Panc1 (cell line): ENCODE measurements at places on chromosomes 2 and 18. TPM values are rescaled to one million over a fixed set of nuclear protein-coding genes. Genes with fewer than 3 reads are reported as not detected.

- DNase-seq: no peak
Observed at GRCh38 chr18:44835703-44836102, 155.0 kb downstream of the SETBP1 start.

DNA sequence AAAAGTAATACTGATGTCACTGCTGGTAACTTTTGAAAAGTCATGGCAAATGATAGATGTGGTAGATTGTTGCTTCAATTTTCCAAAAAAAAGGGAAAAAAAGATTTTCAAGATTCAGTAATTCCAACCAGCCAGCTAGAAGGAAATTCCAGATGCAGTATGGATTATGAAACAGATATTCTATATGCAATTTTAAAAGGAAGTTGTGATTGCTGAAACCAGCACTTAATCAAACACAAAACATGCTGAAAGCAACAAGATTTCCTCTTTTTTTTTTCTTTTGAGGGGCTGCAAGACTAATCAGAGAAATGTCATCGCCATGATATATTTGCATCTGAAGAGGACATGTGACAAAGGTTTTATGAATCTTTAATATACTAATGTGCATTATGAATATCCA, 5.1 kb upstream of the HNMT start:
- no peak for DNase-seq

GRCh38 chr2:144607891-144608521, 88.1 kb upstream of the ZEB2 start:
- no peak for DNase-seq

DNA sequence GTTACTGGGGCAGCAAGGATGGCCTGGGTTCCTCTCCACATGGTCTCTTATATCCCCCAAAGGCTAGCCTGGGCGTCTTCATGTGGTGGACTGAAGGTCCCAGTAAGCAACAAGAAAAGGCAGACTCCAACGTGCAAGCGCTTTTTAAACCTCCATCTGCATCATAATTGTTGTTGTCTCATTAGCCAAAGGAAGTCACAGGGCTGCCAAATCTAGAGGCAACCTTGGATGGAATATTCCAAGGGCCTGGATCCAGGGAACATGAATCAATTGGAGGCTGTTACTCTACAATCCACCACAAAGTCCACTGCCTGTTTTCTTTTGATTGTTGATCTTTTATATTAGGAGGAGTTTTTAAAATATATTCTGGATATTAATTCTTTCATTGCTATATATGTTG, 118.8 kb downstream of the SH3RF3 start:
- no peak for DNase-seq

- no peak for DNase-seq
Observed at GRCh38 chr2:62687636-62688035, 17.9 kb upstream of the EHBP1 start.

The EVX2 gene
- not detected for total RNA-seq

The DSG4 gene
- not detected for total RNA-seq

GRCh38 chr2:62844311-62845090, 139.0 kb downstream of the EHBP1 start:
- DNase-seq: no peak

GRCh38 chr2:64952511-64953482, 36.4 kb upstream of the SLC1A4 start:
- DNase-seq: no peak

DNA sequence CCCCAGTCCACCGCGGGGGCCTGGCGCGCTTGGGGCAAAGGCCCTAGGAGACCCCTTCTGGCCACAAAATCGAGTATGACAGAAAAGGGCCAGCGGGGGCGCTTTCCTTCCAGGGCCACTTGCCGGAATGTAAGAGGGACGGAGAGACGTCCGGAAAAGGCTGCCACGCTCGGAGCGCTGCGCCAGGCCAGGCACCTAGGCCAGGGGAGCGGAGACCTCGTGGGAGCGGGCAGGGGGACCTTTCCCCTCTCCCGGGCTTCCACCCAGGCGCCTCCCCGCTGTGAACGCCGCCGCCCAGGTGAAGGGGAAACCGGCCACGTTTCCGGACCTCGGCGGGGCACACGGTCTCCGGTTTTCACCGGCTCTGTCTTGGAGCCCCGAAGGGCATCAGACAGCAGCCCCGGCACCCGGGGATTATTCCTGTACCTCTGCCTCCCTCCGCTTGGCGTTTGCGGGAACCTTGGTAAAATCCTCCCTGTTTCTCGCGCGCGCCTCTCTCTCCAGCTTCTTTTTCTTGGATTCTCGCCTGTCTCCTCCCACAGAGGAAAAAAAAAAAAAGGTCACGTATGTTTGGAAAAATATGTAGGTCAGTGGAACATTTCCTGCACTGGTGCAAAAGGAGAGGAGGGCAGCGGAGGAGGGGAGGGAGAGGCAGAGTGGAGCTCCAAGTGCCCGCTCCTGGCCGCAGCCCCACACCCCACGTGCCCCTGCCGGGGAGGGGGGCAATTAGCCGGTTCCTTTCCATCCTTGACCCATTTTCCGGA, 1.2 kb upstream of the NPAS2 start:
- DNase-seq: no peak

GRCh38 chr2:216792222-216793021, 67.4 kb downstream of the TNP1 start:
- no peak for DNase-seq

DNA sequence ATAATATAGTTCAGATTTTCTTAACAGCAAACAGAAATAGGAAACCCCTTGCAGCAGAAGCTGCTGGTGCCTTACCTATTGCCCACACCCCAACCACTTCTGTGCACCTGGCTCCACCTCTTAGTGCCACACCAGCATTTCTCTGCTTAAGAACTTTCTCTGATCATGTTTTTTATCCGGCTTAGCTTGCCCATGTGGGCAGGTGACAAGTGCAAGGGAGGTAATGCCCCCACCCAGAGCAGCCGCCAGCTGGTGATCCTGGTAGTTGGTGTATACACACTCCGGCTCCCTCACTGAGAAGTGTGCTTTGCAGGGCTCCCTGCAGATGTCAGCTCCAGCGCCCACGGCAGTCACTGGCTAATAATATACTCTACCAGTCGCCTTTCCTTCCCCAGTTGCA, 126.3 kb downstream of the ALPK2 start:
- no peak for DNase-seq

DNA sequence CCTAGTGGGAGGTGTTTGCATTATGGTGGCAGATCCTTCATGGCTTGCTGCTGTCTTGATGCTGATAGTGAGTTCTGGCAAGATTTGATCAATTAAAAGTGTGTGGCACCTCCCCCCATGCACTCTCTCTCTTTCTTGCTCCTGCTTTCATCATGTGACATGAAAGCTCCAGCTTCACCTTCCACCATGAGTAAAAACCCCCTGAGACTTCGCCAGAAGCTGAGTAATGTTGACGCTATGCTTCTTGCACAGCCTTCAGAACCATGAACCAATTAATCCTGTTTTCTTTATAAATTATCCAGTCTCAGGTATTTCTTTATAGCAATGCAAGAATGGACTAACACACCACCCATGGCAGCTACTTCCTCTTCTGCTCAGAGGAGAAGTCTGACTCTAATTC, 2181.4 kb upstream of the PIK3C3 start:
- no peak for DNase-seq

The SKA1 gene
- total RNA-seq: 22.1 TPM
